ENCODE measurements at places on chromosomes 16 and 17. TPM values are rescaled to one million over a fixed set of nuclear protein-coding genes. Genes with fewer than 3 reads are reported as not detected.

TBX4 gene
- total RNA-seq = 35.2 TPM

GNG13 gene
- not detected for total RNA-seq

UBN1 gene
- 21.1 TPM for total RNA-seq

DNA sequence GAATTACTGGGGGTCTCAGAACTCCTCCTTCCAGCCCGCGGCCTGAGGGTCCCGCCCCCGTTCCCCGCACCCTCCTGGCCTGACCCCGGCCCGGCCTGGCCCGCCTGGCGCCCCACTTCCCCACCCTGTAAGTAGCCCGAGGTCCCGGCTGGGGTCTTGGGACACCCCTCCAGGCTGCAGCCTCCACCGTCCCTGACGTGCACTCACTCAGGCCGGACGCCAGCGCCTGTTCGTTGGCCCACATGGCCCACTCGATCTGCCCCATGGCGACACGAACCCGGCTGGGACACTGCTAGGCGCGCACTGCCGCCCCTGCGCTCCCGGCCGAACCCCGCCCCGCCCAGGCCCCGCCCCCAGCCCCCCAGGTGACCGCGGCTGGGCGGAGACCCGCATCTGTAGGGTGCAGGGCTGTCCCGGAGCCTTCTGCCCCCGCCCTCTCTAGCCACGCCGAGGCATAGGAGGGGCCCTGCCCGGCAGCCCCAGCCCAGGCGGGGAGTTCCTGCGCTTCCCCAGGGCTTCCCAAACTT, at the start of gene CYBA:
TSS of gene CYBA (minus strand) at position 305 of the 527 bp plus-strand sequence. CDS start at position 265, 40 bp downstream.
- H3K36me3 ChIP-seq = peaks cover 21% of the 10 kb centered on the region
- peak; percentile 26 for DNase-seq

DNA sequence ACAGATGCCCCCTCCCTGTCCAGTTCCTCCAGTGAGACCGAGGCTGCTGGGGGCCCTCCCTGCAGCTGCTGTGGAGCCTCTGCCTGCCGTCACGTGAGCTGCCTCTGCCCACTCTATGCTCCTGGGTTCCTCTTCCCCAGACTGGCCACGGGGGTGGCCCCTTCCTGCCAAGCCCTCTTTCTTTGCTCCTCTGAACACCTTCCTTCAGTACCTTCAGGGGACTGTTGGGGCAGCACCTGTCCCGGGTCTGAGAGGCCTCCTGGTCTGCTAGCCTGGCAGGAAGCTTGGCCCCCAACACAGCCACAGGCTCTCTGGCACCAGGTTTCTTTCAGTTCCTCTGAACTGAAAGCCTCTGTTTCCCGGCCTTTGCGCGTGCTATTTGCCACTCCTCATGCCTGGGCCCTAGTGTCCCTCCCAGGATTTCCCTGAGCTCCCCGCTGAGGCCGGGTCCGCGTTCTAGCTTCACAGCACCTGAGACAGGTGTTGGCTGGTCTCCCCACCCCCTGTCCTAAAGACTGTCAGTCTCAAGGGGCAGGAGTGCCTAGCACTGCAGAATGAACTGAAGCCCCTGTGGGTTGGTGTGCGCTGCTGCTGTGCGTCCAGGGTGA, 6.6 kb upstream of the ATP6V0C start:
- H3K27ac ChIP-seq = no peak overlapping the region
- DNase-seq = no peak
- H3K36me3 ChIP-seq = no peaks in the 10 kb centered on the region
- peaks cover 4% of the 10 kb centered on the region for H3K4me1 ChIP-seq

GRCh38 chr16:27838536-27839175, 224.9 kb downstream of the GSG1L start:
- no peak overlapping the region for H3K27ac ChIP-seq
- no peak overlapping the region for H3K4me3 ChIP-seq
- no peak for DNase-seq
- no peaks in the 10 kb centered on the region for H3K36me3 ChIP-seq

DNA sequence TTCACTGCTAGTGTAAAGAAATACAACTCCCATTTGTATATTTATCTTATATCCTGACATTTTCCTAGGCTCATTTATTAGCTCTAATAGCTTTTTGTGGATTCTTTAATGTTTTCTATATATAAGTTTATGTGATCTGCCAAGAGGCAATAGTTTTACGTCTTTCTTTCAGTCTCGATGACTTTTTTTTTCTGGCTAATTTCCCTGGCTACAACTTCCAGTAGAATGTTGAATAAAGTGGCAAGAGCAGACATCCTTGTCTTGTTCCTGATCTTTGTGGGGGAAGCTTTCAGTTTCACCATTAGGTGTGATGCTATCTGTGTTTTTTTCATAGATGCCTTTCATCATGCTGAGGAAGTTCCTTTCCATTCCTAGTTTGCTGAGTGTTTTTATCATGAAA, 43.9 kb upstream of the ABCA3 start:
- no peak for DNase-seq
- H3K27me3 ChIP-seq = peaks cover 2% of the 10 kb centered on the region
- H3K36me3 ChIP-seq = no peaks in the 10 kb centered on the region
- no peak overlapping the region for H3K27ac ChIP-seq
- H3K4me1 ChIP-seq = no peaks in the 10 kb centered on the region
